ENCODE measurements at places on chromosomes 1 and 21.

DNA sequence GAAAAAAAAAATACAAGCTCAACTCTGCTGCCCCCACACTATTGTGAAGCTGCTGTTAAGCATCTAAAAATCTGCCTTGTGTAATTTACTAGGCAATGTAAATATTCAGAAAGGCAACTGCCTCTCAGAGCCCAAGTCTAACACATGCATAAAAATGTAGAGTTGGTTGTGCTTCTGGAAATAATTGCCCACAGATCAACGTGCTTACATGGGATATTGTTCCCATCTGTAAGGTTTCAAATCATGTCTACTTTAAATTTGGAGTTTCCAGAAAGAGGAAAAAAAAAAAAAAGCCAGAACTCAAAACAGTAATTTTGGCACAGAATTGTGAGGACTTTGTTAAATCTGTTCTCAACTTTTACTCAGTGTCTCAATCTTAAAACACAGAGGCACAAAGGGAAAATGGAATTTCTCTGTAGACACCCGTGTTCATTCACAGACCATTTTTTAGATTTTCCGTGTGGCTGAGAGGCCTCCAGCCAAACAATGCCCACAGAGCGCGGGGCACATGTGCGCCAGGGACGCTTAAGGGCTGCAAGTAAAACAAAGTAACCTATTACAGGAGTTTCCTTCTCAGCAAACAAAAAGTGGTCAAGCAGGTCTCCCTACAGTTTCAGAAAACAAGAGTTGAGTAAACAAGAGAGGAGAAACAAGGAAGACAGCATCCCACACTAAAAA, 115.5 kb downstream of the RERE start:
- no peak for DNase-seq

DNA sequence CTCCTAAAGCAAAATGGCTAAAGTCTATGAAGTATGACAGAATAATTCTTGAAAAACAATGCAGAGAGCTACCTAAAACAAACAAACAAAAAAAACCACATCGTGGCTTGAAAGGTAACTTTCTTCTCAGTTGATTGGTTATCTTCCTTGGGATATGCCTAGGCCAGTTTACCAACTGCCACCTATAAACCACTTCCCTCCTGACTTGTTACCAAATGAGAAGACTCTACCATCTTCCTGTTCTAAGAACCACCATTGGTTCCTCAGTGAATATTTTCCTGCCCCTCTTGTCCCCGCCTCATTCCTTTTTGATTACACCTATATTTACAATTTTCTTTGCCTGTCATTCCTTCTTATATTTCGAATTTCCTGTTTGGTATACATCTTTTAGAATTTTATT, 336.6 kb downstream of the SIPA1L2 start:
- no peak for DNase-seq

GRCh38 chr1:227949954-227950734, 2.4 kb upstream of the WNT9A start:
- DNase-seq, result no peak

- no peak for DNase-seq
Observed at GRCh38 chr1:91283421-91283726, 121.3 kb downstream of the HFM1 start.

DNA sequence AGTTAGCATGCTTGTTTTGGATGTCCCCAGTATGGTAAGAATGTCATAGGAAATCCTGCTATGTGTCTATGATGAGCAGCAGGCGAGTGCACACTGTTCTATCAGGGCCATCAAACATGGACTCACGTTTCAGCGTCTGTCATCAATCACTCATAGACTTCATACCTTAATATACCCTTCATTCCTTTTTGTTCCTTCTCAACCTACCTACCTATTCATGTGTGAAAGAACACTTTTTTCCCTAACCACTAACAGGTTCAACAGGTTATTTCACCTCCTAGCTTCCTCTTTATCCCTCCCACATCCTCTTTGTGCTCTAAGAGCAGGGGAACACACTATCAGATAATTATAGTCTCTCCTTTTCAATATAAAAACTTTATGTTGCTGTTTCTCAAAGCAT, 300.6 kb downstream of the TM2D1 start:
- DNase-seq, result no peak

GRCh38 chr1:160474392-160475242, 48.4 kb downstream of the SLAMF6 start:
- DNase-seq, result no peak

- no peak for DNase-seq
Observed at GRCh38 chr1:222950892-222951291, 136.1 kb downstream of the DISP1 start.

- DNase-seq, result no peak
Observed at GRCh38 chr21:31416465-31416864, 72.4 kb upstream of the TIAM1 start.

DNA sequence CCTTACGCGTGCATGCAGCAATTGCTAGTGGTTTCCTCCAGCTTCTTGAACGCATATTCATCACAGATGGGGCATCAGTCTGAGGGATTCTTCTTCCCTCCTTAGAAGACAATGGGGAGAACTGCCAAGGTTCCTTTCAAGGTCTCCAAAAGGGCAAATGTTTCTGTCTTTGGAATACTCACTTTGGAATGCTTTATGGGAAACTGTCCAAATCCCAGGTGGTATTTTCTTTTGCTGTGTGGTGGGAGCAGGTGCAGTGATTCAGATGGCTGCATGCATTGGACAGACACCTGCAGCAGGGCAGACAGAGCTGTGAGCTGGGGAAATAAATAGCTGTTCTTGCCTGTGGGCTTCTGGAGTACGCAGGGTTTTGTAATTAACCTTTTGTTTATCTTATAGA, 40.5 kb downstream of the URB2 start:
- no peak for DNase-seq

GRCh38 chr1:163744301-163744887, 422.6 kb downstream of the NUF2 start:
- DNase-seq, result no peak

All from stimulated activated CD8-positive, alpha-beta memory T cell treated with anti-CD3 and anti-CD28 coated beads, Interleukin-4, amount 100 ng/mL, for 1 hour (primary cell).